ENCODE measurements at places on chromosomes 3 and 15. TPM values are rescaled to one million over a fixed set of nuclear protein-coding genes. Genes with fewer than 3 reads are reported as not detected.

The ECT2 gene
- 128 TPM for total RNA-seq

The SLC12A1 gene
- not detected for total RNA-seq

DNA sequence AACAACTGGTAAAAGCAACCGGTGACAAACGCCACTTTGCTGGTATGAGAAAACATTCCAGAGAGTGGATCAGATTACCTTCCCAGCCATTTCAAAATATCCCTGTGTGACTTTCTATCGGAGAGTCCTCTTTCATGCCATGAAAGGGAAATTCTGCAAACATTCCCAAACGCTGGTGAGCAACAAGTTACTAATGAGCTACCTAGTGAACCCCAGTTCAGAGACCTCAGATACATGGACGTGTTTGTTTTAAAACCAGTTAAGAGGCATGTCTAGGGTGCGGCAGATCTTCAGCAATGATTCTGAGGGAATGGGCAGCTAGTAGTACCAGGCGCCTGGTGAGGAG is 418.2 kb upstream of the NR2F2 start:
- H3K4me3 ChIP-seq = no peak overlapping the region
- DNase-seq = peak; percentile 47
- no peaks in the 10 kb centered on the region for H3K4me1 ChIP-seq
- H3K27me3 ChIP-seq = no peaks in the 10 kb centered on the region

- no peak for DNase-seq
- H3K4me3 ChIP-seq = no peak overlapping the region
- no peak overlapping the region for H3K27ac ChIP-seq
- peaks cover 21% of the 10 kb centered on the region for H3K4me1 ChIP-seq
- H3K27me3 ChIP-seq = no peaks in the 10 kb centered on the region
Measured at GRCh38 chr15:80822676-80823075, 43.5 kb downstream of the CEMIP start.

The PARP15 gene
- 0.07 TPM for total RNA-seq

DNA sequence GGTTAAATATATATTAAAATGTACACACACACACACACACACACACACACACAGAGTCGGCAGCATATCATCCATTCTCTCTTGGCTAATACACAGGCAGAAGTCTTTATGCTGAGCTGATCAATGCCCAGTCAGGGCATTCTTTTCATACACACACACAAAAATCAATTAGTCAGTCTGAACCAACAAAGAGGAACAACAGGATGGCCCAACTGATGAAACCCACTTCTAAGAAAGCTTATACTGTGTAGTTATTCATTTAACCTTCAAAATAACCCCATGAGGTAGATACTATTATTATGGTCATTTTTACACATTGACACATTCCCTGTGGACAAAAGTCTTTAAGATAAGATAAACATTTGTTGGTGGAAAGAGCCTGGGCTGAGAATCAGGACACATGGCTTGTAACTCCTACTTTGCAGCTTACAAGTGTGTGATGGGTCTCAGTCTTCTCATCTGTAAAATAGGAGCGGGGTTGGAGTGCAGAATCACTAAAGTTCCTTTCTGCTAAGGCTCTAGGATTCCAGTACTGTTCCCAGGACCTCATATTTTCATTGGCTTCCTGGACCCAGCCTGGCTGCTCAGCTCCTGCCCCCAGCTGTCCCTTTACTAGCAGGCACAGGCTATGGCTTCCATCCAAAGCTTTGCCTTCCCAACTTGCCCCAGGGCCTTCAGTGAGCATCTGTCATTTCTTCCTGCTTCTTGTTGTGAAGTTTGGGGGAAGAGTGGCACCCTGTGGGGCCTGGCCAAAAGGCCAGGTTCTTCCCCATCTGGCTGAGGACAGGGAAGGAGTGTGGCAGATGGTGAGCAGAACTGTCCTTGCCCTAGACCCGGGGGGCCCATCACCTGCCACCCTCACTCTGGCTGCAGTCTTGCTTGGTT is 27.2 kb upstream of the GLCE start:
- no peaks in the 10 kb centered on the region for H3K36me3 ChIP-seq
- peak; percentile 52 for DNase-seq
- H3K4me1 ChIP-seq = peaks cover 22% of the 10 kb centered on the region

DNA sequence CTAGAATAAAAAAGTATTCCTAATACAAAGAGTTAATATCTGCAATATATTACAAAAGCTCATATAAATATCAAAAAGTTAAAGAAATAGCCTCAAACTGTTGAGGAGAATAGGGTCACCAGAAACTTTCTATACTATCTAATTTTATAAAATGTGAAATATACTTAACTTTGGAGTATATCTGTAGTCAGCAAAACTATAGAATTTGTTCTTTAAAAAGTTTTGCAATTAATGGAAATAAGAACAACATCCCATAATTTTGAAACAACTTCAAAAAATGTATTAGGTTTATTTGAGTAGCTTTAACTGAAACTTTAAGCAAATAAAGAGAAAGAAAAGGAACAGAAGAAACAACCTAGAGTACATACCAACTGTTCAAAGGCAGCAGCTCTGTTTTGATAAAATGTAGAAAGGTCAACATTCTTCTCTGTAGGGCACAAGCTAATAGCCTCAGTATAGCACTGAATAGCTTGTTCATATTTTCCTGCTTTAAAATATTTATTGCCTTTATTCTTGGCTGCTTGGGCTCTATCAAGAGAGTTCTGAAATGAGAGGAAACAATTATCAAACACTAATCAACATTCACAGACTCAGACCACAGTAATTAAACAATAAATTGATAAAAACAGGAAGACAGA is 14.3 kb downstream of the TOMM70 start:
- H3K4me1 ChIP-seq = peaks cover 4% of the 10 kb centered on the region
- no peaks in the 10 kb centered on the region for H3K27me3 ChIP-seq
- no peak overlapping the region for H3K4me3 ChIP-seq
- H3K36me3 ChIP-seq = peaks cover 83% of the 10 kb centered on the region

GRCh38 chr15:42226648-42227047 is 18.5 kb upstream of the VPS39 start:
- no peak overlapping the region for H3K4me3 ChIP-seq
- no peaks in the 10 kb centered on the region for H3K27me3 ChIP-seq
- H3K27ac ChIP-seq = no peak overlapping the region
- peaks cover 7% of the 10 kb centered on the region for H3K36me3 ChIP-seq

GRCh38 chr15:57152666-57153539 is 223.4 kb upstream of the CGNL1 start:
- DNase-seq = no peak
- H3K36me3 ChIP-seq = no peaks in the 10 kb centered on the region
- H3K27ac ChIP-seq = no peak overlapping the region
- no peaks in the 10 kb centered on the region for H3K27me3 ChIP-seq

All from PC-9 (cell line).